CD4-positive, alpha-beta T cell treated with Interleukin-17A for 4 hours (primary cell): ENCODE measurements at places on chromosomes 16 and 17.

DNA sequence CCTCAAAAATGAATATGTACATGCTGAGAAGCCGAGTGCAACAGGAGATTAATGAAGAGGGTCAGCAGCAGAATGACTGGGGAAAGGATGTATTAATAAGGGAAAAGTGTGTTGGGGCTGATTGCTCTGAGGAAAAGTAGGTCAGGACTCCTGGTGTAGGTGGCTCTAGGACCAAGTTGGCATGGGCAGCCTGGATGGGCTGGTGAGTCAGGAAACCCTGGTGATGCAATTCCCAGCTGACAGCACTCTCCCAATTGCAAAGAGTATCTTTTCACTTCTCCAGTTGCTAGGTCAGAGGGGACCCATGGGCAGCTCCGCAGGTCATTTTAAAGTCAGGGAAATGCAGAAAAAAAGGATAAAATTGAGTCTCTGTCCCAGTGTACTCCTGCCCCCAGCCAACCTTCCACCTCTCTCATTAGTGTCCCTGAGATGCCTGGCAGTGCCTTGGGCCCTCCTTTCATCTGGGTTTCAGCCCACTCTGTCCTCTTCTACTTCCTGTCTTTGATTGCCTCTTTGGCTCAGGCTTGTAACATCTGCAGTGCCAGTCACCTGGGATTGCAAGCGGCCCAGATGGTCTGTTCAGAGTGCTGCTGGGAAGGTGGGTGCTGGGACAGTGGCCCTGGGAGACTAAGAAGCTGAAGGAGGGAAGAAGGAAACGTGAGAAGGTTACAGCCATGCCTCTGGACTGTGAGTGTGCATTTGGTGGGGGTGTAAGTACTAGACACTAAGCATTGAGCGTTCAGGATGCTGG is 2177.2 kb downstream of the TP53TG3F start:
- DNase-seq = no peak

GRCh38 chr17:78973196-78973595 is 6.5 kb downstream of the LGALS3BP start:
- DNase-seq = no peak

DNA sequence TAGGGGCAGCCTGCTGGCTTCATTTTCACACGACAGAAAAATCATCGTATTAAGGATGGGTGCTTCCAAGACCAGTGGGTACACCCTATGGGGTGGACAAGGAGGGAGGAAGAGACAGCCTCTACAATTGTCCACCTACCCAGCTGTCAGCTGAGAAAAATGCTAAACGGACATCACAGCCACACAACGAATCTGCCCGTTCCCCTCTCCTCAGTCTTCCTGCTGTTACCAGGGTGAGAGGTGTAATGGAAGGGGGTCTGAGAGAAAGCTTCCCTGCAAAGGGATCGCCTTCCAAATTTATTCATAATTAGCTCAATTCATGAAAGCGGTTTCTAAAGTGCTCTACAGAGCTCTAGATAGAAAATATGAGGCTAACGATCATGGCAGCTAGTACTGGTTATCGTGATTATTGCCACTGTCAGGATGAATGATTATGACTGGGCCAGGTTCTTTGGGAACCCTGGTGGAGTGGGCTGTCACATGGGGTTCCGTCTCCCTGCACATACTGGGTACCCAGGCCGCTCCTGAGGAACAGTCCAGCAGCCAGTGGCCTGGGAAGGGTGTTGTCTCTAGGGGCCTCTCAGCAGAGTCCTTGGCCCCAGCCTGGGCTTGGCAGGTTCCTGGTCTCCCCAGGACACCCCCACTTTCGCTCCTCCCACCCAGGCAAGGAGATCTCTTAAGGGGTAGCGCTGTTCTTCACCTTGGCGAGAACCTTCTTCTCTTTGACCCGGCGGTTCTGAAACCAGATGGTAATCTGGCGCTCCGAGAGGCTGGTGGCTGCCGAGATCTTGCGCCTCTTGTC is 2.2 kb downstream of the HOXB13 start:
- DNase-seq = no peak

GRCh38 chr17:34997355-34997862 is 17.1 kb downstream of the LIG3 start:
- no peak for DNase-seq

DNA sequence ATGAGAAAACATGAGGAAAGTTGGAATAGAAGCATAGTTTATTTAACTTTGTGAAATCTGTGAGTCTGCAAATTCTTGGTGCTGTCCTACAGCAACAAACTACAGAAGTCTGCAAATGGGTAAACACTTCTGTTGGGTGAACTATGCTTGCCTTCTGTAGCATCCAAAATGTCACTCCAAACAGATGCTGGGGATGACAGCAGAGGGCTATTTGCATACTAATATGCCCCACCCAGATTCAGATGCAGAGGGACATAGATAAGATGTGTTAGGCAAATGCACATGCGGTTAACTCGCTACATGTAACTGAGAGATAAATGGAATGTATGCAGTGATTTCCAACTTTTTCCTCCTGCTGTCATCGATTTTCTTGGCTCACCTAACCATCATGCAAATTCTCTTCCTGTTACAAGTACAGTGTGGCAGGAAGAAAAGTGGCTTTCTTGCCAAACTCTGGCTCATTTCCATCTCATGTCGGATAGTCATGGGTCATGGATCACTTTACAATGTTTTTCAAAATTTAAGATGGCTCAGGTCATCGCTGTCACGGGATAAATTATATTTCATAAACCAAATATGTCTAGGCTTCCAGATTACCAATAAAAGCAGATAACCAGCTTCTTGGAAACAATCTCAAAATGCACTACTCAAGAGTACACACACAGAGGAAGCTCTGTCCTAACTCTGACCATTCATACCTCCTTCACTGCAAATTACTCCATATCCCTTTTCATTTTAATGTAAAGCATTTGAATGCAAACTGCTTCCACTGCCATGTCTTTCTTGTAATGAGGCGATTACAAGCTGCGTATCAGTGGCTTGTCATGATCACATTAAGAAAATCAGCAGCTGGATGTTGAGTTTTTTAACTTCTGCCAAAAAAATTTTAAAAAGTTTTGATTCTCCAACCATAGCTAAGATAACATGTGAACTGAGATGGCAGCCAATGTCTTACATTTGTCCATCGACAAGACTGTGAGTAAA is 47.7 kb downstream of the ADAMTS18 start:
- DNase-seq = no peak

GRCh38 chr16:53092284-53092683 is 37.5 kb downstream of the CHD9 start:
- DNase-seq = no peak

- DNase-seq = peak; percentile 71
Measured at GRCh38 chr17:64320613-64321553, 57.8 kb upstream of the TEX2 start.

DNA sequence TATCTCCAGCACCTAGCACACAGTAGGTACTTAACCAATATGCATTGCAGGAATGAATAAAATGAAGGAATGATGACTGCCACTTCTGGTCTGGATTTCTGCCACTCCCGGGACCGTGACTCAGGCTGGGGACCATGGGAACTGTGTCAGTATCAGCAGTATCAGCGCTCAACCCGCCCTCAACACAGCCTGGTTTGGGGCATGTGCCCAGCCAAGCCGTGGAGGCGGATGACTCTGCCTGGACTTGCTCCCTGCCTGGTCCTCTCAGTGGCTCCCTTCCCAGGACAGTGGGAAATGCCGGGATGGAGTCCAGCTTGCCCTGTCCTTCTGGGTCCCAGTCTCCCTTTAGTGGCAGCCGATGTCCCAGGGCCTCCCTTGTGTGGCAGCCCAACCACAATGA is 55.1 kb downstream of the SRCIN1 start:
- no peak for DNase-seq

- no peak for DNase-seq
Measured at GRCh38 chr16:50442221-50442620, 73.4 kb upstream of the BRD7 start.

DNA sequence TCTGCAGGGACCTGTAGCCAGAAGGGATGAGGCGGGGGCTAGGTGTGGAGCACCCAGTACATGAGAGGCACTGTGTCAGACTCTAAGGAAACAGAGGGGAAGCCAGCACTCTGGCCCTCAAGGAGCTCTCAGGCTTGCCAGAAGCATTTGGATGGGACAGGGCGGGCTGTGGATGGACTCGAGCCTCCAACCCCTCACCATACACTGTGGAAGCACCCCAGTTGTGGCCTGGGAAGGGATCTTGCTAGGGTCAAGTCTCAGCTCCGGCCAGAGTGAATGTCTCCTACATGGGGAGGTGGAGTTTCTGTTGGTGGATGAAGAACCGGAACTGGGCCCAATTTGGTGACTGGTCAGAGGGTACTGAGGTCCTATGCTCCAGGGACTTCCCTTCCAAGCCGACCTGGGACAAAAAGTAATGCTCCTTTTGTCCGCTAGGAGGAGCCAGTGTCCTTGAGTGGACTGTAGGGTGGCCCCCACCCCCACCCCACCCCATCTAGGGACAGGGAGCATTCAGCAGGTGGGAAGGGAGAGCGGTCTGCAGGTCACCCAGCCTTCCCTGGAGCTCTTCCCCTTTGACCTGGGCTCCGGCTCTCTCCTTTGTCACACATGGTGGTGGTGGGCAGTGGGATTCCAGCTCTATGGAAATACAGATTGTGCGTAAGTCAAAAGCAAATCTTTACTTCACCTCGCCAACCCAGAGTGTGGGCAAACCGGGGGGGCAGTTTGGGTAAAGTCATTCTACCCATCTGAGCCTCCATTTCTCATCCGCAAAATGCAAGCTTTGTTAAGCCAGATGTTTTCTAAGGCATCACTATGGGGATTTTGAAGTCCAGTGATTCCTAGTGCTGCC is 20.4 kb upstream of the PHB1 start:
- peak; percentile 53 for DNase-seq

DNA sequence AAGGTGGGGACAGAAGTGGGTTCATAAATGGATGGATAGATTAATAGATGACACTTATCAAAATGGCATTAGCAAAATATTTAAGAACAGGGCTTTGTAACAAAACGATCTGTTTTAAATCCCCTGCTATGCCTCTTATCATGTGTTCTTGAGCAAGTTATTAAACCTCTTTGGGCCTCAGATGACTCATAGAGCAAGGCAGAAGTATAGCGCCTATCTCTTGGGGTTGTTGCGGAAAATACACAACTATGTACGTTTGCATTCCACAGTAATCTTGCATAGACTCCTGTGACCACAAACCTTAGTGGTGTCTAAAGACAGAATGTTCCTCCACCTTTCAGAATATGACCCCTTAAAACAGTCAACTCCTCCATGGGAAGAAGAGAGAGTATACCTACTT is 116.8 kb downstream of the CDYL2 start:
- no peak for DNase-seq

DNA sequence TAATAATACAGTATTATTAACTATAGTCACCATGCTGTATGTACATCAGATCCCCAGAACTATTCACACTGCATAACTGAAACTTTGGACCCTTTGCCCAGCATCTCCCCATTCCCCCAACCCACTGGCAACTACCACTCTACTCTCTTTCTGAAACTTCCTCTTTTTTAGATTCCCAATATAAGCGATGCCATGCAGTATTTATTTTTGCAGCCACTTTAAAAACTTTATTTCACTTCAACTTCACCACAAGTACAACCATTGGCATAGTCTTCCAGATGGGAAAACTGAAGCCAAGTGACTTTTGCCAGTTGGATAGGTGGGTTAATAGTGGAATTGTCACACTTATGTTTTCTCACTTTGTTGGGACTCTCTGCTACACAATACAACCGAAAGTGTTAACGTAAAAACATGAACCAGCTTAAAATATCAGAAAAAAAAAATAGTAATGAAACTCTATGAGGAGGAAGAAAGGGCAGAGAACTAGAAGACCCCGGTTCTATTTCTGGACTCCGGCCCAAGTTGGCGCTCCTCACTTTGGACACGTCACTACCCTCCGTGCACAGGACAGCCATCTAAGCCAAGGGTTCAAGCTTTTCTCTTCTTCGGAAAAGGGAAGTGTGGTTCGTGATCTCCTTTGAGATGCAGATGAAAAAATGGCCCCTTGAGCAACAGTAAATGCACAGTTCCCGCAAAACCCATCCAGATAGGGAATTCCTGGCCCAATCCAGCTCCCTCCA is 743 bp downstream of the SHCBP1 start:
- DNase-seq = no peak

- DNase-seq = no peak
Measured at GRCh38 chr17:82377924-82378740, 6.6 kb downstream of the UTS2R start.

DNA sequence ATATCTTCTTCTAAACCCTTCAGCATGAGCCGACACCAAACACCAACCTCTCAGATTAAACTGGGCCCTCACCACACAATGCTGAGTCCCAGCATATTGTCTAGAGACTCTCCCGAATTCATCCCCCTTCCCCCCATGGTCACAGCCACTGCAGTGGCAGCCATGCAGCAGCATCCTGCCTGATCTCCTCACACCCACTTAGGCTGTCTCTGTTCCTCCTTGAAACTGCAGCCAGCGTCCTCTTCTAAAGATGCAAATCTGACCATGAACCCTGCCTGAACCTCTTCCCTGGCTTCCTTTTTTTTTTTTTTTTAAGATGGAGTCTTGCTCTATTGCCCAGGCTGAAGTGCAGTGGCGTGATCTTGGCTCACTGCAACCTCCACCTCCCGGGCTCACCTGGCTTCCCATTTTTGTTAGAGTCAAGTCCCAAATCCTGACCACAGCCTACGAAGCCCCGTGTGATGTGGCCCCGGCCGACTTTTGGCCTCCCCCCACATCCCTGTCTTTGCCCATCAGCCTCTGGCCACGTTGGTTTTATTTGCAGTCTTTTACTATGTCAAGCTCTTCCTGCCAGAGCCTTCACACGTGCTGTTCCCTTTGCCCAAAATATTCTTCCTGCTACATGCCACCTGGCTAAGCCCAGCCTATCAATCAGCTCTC is 2.8 kb downstream of the FA2H start:
- DNase-seq = no peak

DNA sequence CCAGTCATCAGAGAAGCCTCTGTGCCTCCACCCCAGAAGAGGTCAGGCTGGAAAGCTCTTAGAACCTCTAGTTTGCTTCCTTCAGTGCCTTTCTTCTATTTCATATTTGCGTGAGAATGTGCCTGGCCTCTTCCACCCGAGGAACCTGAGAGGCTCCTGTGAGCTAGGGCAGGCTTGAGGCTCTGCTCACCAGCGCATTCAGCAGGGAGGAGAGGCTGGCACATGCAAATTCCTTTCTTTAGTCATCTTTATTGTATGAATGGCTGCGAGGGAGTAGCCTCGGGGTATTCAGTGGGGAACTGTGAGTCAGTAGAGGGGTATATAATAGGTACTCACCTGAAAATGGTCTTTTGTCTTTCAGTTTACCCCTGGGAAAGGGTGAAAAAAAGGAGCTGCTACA is 268.3 kb downstream of the ABCC12 start:
- no peak for DNase-seq

DNA sequence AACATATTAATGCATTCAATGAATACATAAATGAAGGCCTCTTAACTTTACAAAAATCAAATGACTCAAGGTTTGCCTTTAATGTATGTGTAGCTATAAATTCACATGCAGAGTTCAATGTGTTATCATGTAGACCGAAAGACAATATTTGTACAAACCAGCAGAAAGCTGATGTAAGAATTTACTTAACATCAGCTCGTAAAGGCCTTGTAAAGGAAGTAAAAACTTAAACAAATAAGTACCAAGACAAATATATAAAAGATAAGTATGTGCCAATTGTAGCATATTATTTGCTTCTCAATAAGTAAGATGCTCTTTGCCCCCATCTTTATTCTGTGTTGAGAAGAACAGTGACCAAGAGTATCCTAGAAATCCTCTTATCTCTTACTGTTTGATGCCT is 105.7 kb downstream of the SYCE1L start:
- DNase-seq = no peak
